ENCODE measurements at places on chromosomes 1 and 21. TPM values are rescaled to one million over a fixed set of nuclear protein-coding genes. Genes with fewer than 3 reads are reported as not detected.

DNAJC6 gene
- total RNA-seq, result 39.7 TPM

- peak; percentile 44 for DNase-seq
Observed at GRCh38 chr1:171740987-171741871, 636 bp downstream of the VAMP4 start.

GRCh38 chr21:32135401-32136363 lies 143.2 kb downstream of the MIS18A start:
- no peak for DNase-seq

DNA sequence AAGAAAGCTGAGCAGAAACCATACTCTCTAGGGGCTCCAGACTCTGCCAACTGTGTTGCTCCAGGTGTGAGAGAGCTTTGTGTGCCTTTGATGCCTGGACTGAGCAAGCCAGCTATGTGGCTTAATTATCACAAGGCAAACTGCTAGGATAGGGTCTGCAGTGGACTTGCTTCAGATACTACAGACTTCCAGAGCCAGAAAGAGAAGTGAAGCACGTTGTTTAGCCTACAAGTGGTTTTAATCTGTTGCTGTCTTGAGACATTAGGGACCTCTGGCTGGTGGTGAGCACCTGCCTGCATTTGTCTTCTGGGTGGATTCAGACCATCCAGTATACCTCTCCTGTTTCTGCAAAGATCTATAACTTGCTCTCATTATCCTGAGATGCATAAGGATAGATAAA lies 353.4 kb upstream of the PLXNA2 start:
- no peak for DNase-seq

NR0B2 gene
- 3.9 TPM for total RNA-seq

GRCh38 chr1:207848234-207848633 lies 62.7 kb downstream of the CD34 start:
- peak; percentile 58 for DNase-seq
